ENCODE measurements at places on chromosomes 16 and 17. TPM values are rescaled to one million over a fixed set of nuclear protein-coding genes. Genes with fewer than 3 reads are reported as not detected.

CBX4 gene
- total RNA-seq, result 18.1 TPM

DNA sequence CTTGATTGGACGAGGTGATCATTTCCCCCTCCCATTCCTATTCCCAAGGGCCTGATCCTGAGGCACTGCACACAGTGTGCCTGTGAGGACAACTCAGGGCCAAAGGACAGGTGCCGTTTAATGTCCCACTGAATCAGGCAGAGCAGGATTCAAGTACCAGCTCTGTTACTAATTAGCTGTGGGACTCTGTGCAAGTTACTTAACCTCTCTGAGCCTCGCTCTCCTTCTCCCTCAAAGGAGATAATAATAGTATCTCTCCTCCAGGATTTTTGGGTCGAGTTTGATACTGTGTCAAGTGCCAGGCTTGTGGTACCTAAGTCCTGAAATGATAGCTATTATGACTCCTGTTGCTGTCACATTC, 86.8 kb upstream of the NKD1 start:
- no peaks in the 10 kb centered on the region for H3K4me1 ChIP-seq
- DNase-seq, result no peak
- H3K4me3 ChIP-seq, result no peak overlapping the region
- no peak overlapping the region for H3K27ac ChIP-seq
- H3K27me3 ChIP-seq, result no peaks in the 10 kb centered on the region
- no peaks in the 10 kb centered on the region for H3K36me3 ChIP-seq

CCL16 gene
- total RNA-seq, result not detected

DNA sequence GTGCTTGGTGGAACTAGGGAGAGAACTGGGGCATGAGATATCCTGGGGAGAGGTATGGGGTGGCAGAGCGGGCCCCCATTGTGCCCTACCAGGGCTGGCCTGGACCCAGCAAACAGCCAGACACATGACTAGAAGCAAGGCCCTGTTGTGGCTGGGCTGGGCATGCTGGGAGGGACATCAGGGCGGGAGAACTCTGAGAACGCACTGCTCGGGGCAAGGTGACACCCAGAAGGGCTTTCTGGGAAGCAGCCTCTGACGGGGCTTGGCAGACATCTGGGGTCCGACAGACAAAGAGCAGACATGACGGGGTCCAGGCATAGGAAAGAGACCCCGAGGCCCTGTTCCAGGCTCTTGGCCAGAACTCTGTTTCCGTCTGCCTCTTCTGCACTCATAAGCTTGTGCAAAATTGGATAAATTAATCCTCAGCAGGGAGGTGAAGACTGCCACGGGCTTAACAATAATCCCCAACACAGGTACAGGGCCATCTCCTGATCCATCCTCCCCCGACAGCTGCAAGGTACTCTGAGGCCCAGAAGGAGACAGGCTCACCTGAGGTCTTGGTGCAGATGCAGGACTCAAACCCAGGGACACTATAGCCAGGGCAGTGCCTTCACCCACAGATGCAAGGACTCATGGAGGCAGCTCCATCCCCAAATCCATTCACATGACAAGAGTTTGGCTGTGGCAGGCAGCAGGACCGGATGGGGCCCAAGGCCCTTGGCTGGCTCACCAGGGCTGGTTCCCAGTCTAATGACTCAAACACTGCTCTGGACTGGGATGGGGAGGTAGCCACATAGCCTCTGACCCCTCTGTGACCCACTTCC, 5.4 kb downstream of the SREBF1 start:
- H3K4me1 ChIP-seq, result peaks cover 9% of the 10 kb centered on the region
- no peaks in the 10 kb centered on the region for H3K36me3 ChIP-seq
- DNase-seq, result no peak
- peak overlapping the region; percentile 9 for H3K27ac ChIP-seq
- no peak overlapping the region for H3K4me3 ChIP-seq
- H3K27me3 ChIP-seq, result no peaks in the 10 kb centered on the region

- peaks cover 9% of the 10 kb centered on the region for H3K4me1 ChIP-seq
- H3K4me3 ChIP-seq, result peak overlapping the region; percentile 86
- no peak for DNase-seq
- no peaks in the 10 kb centered on the region for H3K27me3 ChIP-seq
- H3K27ac ChIP-seq, result peak overlapping the region; percentile 95
- H3K36me3 ChIP-seq, result no peaks in the 10 kb centered on the region
Observed at GRCh38 chr17:7011942-7012254, 526 bp upstream of the RNASEK start.

- no peak overlapping the region for H3K27ac ChIP-seq
- H3K4me3 ChIP-seq, result no peak overlapping the region
- H3K36me3 ChIP-seq, result no peaks in the 10 kb centered on the region
Observed at GRCh38 chr16:16790597-16790996, 411.7 kb downstream of the NPIPA7 start.

DNA sequence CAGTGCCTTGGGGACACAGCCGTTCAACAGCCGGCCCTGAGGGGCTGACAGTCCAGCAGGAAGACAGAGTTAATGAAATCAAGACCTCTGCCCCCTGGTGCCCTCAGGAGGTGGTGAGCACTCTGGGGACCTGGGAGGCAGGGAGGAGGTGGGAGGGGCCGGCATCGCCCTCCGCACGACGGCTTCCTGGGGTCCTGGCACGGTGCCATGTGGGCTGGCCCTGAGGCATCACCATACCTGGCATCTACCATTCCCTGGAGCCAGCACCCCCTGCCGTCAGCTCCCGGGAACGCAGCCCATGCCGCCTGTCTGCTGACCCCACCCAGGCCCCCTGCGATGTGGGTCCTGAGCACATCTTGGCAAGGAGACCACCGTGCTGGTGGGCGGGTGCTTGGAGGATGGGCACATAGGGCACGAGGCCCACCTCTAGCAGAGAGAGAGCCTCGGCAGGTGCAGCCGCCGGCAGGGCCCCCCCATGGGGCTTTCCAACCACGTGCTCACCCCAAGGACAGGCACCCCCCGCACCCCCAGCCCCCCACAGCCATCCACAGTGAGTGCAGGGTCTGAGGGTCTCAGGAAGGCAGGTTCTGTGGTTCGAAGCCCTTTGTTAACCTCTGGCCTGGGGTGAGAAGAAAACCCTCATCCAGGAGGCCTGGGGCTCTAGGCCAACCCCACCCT, 52.5 kb downstream of the ZFPM1 start:
- no peak overlapping the region for H3K27ac ChIP-seq
- peaks cover 8% of the 10 kb centered on the region for H3K4me1 ChIP-seq
- DNase-seq, result peak; percentile 94
- no peaks in the 10 kb centered on the region for H3K36me3 ChIP-seq
- no peak overlapping the region for H3K4me3 ChIP-seq

DNA sequence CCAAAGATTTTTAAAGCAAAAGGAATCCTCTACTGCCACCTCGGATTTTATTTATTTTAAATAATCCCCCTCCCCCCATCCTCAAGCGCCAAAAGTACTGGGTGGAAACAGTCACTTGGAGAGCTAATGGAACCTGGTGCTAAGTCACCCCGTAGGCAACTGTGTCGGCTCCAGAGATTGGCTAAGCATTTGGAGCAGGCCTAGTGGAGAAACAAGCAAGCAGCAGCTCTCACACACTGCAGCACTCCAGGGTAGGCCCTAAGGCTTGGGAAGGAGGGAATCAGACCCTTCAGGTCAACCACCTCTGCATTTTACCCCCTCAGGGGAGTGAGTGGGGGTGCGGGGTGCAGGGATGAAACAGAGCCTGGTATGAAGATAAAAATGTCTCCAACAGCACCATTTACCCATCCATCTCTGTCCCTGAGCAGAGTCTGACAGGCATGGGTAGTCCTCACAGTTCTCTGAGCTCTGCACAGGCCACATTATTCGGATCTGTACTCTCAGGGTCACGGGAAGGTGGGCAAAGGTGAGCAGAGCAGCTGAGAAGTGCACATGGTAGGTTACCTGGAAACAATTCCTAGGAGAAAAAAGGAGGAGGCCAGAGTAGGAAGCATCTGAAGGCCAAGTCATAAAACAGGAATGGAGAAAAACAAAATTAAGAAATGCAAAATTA, 27.2 kb upstream of the STAC2 start:
- no peak overlapping the region for H3K27ac ChIP-seq
- H3K4me1 ChIP-seq, result peaks cover 3% of the 10 kb centered on the region
- no peaks in the 10 kb centered on the region for H3K36me3 ChIP-seq
- no peak overlapping the region for H3K4me3 ChIP-seq
- H3K27me3 ChIP-seq, result no peaks in the 10 kb centered on the region

- DNase-seq, result no peak
- H3K27me3 ChIP-seq, result no peaks in the 10 kb centered on the region
- H3K4me3 ChIP-seq, result no peak overlapping the region
- H3K27ac ChIP-seq, result no peak overlapping the region
- no peaks in the 10 kb centered on the region for H3K4me1 ChIP-seq
Observed at GRCh38 chr17:50511058-50511457, 2.8 kb downstream of the MYCBPAP start.

TBX6 gene
- total RNA-seq, result 0.85 TPM

SNX20 gene
- total RNA-seq, result 1.6 TPM

SECTM1 gene
- total RNA-seq, result 29.1 TPM

KRTAP1-1 gene
- not detected for total RNA-seq

CRHR1 gene
- not detected for total RNA-seq

DNA sequence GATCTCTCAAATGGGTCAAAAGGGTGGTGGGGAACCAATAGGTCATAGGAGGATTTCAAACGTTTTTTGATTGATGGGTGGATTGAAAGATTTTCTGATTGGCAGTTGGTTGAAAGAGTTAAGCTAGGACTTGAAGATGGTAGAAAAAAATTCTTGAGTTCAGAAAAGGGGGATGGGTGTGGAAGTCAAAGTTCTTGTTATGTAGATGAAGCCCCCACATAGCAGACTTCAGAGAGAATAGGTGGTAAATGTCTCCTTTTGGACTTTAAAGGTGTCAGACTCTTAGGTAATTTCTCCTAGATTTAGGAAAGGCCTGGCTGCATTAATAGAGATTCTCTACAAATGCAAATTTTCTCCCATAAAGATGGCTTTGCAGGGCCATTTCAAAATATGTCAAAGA, 163.3 kb downstream of the HS3ST4 start:
- no peaks in the 10 kb centered on the region for H3K27me3 ChIP-seq
- no peaks in the 10 kb centered on the region for H3K36me3 ChIP-seq
- no peak overlapping the region for H3K4me3 ChIP-seq
- no peaks in the 10 kb centered on the region for H3K4me1 ChIP-seq
- no peak for DNase-seq

- peak overlapping the region; percentile 24 for H3K27ac ChIP-seq
- peaks cover 11% of the 10 kb centered on the region for H3K4me1 ChIP-seq
- DNase-seq, result no peak
- H3K4me3 ChIP-seq, result peak overlapping the region; percentile 99
Observed at GRCh38 chr16:1972490-1972877, 631 bp downstream of the TBL3 start.

GRCh38 chr16:81151648-81152310, 55.6 kb upstream of the GCSH start:
- DNase-seq, result no peak
- no peaks in the 10 kb centered on the region for H3K27me3 ChIP-seq
- no peak overlapping the region for H3K4me3 ChIP-seq
- no peak overlapping the region for H3K27ac ChIP-seq

ANKRD40CL gene
- 44.9 TPM for total RNA-seq

Data from colonic mucosa (tissue), 4 donors.